ENCODE measurements at places on chromosomes 6 and 20.

GRCh38 chr6:54366667-54367327 lies 58.6 kb downstream of the TINAG start:
- DNase-seq = no peak

GRCh38 chr6:137512757-137513605 lies 18.8 kb upstream of the OLIG3 start:
- DNase-seq = no peak

GRCh38 chr6:54579011-54579410 lies 267.6 kb upstream of the FAM83B start:
- DNase-seq = no peak

GRCh38 chr6:34600101-34600500 lies 44.0 kb upstream of the SPDEF start:
- no peak for DNase-seq

- no peak for DNase-seq
Observed at GRCh38 chr6:163860287-163861081, 446.0 kb downstream of the QKI start.

- DNase-seq = no peak
Observed at GRCh38 chr6:38445925-38446324, 193.8 kb downstream of the BTBD9 start.

DNA sequence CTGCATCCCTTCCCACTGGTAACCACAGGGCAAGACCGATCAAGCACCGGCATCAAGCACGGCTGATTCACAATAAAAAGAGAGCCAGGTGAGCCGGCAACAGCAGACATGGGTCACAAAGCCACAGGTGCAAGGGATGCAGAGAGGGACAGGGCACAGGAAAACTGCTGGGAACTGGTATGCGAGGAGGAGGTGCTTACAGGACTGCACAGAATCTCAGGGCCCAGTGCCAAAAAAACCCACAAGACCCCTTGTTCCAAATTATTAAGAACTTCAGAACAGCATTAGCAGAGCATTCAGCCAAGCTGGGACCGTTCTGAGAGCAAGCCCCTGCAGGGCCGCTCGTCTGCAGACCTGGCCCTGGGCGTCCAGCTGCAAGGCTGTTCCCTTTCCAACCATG lies 35.4 kb downstream of the BFSP1 start:
- no peak for DNase-seq

GRCh38 chr6:10256113-10256690 lies 158.7 kb downstream of the TFAP2A start:
- DNase-seq = no peak

- DNase-seq = no peak
Observed at GRCh38 chr20:62804627-62805154, at the start of gene OGFR. Gene OGFR (plus strand): TSS chr20:62804835. CDS start chr20:62804860, 25 bp downstream.

DNA sequence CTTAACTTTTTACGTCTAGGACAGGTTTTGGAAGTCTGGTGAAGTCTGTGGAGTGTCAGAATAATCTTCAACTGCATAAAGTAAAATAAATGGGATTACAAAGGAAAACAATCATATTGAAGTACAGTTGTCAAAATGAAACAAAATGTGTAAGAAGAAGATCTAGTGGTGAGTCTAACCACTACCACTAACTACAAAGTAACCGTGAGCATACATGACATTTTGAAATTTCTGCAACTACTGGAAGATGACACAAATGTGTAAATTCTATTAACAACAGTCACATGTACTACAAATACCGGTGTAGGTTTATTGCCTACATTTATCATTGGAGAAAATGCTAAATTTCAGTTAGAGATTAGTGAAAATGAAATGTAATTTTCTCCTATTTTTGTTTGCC lies 29.7 kb downstream of the VPS52 start:
- no peak for DNase-seq

DNA sequence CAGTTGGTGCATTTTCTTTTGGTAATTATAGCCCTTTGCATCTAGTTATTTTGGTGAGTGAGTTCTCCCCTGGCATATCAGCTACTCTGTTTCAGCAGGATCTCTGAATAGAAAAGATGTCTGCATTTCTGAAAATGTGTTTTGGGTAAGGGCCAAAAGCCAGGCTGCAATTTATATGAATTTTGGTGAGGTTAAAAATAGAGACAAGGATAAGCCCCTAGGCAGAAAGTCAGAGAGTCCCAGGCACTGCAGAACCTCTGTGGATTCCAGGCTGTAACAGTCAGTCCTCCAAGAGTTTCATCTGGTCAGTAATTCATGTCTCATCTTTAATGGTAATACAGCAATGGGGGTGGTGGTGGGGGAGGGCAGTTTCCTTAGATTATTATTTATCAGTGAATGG lies 53.0 kb downstream of the HDGFL1 start:
- DNase-seq = no peak

GRCh38 chr6:131292145-131292938 lies 157.1 kb downstream of the AKAP7 start:
- DNase-seq = peak; percentile 18
